ENCODE measurements at places on chromosomes 1 and 21.

GRCh38 chr1:20887246-20887645 lies 100.1 kb upstream of the HP1BP3 start:
- DNase-seq = no peak

GRCh38 chr1:111372336-111372965 lies 55.1 kb downstream of the OVGP1 start:
- DNase-seq = no peak

DNA sequence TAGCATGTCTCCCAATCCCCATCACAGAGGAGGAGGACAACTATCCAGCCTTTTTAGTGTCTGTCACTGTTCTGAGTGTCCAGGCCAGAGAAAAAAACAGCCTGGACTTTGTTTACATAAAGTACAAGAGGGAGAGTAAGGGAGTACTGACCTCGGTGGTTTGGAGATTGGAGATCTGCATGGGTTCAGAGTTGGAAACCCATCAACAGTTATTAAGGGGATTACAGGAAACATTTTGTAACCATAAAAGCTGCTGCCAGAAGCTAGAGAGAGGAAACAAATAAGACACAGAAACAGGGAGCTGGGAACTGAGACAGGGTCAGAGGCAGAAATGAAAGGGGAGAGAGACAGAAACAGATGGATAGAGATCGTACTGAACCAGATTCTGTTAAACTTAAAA lies 131.5 kb upstream of the CTTNBP2NL start:
- no peak for DNase-seq

- peak; percentile 10 for DNase-seq
Observed at GRCh38 chr21:32147041-32147440, 131.8 kb downstream of the MIS18A start.

DNA sequence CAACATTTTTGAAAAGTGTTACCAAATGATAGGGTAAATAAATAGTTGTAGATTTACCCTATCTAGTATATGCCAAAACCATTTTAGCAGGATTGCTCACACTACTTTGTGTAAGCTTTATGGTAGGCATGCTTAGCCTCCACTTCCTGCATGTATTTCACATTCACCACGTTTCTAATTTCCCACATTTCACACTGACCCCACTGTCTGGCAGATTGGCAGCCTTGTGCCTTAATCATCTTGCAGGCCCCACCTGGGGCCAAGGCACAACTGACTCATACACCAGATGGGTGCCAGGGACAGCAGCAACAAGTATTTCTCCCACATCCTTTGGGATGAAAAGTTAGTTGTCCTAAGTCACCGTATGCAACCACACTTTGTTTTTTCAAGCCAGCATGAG lies 21.2 kb upstream of the CENPF start:
- peak; percentile 86 for DNase-seq

GRCh38 chr1:212353181-212353580 lies 61.5 kb downstream of the PACC1 start:
- DNase-seq = no peak

GRCh38 chr1:218377143-218377660 lies 32.1 kb downstream of the TGFB2 start:
- DNase-seq = peak; percentile 95

DNA sequence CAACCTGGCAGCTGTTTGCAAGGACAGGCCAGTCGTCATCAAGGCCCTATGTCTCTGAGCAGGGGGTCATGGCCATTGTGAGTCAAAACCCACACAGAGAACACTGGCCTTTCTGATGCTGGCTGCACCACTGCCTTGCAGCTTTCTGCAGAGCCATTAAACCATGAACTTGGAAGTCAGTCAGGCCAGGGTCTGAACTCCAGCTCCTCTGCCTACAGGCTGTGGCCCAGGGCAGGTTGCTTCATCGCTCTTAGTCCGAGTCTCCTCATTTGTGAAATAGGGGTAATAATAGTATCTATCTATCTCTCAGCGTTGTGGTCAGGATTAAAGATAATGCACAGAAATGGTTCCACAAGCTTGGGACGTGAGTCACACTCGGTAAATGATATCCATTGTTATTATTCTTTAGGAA lies 35.8 kb upstream of the HIVEP3 start:
- DNase-seq = peak; percentile 80

GRCh38 chr1:61131716-61132115 lies 49.4 kb downstream of the NFIA start:
- no peak for DNase-seq

DNA sequence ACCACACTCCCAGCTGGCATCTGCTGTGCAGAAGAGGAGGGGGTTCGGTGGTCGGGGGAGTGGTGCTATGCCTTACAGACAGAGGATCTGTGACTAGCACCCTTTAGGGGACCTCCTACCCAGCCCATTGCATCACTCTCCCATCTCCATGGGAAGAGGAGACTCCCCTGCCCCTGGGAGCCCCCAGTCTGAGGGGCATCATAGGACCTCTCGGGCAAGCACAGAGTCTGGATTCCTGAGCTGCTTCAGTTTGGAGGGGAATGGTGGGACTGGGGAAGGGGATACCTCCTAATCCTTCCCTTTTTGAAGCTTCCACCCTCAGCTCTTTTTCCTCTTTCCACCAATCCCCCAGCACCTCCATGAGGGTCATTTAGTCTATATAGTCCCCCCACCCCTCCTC lies 1.4 kb downstream of the INSRR start:
- DNase-seq = no peak

DNA sequence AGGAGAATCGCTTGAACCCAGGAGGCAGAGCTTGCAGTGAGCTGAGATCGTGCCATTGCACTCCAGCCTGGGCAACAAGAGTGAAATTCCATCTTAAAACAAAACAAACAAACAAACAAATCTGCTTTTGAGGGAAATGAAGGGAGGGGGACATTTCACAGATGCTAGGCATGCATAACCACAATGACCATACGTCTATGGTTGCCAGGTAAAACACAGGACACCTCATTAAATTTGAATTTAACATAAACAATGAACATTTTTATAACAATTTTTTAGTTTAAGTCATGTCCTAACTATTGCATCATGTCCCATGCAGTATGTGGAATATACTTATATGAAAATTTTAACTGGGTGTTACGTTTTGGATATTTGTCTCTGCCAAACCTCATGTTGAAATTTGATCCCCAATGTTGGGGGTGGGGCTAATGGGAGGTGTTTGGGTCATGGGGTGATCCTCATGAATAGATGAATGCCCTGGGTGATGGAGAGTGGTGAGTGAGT lies 31.0 kb upstream of the ZBTB18 start:
- DNase-seq = no peak

GRCh38 chr1:209643285-209644020 lies 8.8 kb downstream of the LAMB3 start:
- peak; percentile 46 for DNase-seq

DNA sequence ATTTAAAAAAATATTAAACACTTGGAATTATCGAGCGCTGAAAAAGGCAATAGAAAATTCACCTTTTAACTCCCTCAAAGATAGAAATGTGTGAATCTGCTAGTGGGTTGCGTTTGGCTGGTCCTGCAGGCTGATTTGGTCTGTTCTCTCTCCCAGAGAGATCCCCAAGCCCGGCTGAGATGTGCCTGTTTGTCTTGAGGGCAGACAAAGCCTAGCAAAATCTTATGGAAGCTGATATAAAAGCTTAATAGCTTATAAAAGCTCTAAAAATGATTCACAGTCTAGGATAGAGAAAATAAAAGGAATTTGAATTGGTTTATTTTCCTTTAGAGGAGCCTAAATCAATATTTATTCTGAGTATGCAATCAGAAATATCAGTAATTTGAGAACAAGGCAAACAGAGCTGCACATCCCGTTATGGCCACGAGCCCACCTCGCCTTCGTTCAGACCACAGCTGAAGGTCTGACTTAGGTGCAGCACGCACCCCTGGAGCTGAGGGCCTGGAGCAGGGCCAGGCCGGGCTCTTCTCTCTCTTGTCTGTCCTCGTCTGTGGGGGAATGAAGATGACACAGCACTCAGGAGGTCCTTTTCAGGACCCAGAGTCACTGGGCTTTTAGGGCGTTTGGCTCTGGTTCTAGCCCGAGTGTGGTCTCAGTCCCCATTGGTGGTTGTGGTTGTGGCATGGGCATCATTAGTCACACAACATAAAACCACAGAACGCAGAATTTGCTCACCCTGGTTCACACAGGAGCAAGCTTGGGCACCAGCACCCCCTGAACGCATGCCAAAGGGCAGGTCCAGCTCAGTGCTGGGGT lies 18.6 kb downstream of the PDE9A start:
- peak; percentile 74 for DNase-seq

GRCh38 chr1:6635910-6636760 lies 11.5 kb downstream of the THAP3 start:
- no peak for DNase-seq

DNA sequence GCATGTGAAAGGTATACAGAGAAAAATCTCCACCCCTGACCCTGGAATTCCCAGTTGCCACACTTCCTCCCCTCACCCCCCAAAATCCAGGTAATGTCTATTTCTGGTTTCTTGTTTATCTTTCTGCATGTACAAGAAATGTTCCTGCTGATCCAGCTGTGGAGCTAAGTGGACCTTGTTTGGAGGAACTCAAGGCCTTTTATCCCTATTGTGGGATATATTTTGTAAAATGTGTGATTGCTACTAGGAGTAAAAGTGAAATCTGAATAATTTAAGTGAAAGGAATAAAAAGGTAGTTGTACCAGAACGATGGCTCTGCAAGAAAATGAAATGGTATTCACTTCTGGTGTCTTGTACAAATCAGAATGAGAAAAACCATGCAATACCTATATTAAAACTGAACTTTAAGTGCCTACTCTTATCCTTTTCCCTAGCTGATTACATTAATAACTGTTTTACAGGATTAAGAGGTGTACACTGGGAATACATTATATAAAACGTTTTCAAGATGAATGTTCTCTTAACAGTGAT lies 3.0 kb downstream of the SPEN start:
- DNase-seq = peak; percentile 14

DNA sequence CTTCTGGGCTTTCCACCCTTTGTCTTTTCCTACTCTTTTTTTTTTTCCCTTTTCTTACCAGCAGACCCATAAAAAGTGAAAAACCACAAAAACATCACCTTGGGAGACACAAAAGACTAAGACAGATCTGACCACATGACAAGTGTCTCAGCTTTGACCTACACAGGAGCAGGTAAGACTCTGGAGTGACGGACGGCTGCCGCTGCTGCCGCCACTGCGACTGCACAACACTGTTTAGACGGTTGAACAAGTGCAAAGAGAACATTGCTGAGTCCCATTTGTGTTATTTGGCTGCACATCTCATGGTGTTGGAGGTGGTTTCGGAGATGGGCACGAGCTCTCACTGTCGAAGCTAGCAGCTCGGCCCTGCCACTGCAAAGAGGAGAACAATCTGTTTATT lies 62.0 kb downstream of the SYT6 start:
- DNase-seq = no peak

DNA sequence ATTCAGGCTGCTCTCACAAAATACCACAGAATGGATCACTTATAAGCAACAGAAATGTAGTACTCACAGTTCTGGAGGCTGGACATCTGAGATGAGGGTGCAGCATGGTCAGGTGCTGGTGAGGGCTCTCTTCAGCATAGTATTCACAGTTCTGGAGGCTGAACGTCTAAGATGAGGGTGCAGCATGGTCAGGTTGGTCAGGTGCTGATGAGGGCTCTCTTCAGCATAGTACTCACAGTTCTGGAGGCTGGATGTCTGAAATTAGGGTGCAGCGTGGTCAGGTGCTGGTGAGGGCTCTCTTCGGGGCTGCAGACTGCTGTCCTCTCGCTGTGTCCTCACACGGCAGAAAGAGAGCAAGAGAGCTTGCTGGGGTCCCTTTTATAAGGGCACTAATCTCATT lies 17.1 kb downstream of the PDZK1IP1 start:
- no peak for DNase-seq

DNA sequence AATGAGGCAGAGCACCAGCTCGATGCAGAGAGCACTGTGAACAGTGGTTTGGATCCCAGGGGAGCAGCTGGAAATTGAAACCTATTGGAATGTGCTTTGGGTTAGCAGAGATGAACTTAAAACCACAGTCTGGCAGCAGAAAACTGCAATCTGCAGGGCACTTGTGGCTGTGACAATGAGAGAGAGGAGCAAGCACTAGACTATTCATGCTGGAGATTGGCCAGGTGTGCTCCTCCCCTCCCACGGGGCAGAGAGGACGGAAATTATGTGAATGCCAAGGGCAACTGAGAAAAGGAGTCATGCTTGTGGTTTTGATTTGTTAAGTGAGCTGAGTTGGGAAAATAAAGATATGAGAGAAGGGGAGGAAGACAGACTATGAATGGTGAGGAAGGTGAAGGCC lies 38.1 kb downstream of the HSD3B2 start:
- DNase-seq = peak; percentile 56

- DNase-seq = peak; percentile 18
Observed at GRCh38 chr1:201845331-201846083, 16.6 kb downstream of the IPO9 start.

DNA sequence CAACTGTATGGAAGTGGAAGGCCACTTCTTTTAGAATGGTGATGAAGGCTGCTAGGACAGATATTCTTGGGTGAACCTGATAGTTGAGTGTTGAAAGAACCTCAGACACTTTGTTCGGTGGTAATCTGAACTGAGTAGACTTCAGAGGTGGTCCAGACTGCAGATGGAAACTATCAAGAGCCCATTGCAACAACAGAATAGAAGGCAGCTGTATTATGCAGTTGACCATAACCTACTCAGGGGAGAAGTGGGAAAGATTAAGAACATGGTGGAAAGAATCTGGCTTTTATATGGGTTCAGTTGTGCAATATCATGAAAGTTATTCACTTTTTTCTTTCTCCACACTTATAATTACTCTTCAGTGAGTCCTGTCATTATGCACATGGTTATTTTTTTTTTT lies 194.0 kb downstream of the KCNK2 start:
- DNase-seq = no peak

GRCh38 chr1:78095593-78095992 lies 49.8 kb downstream of the GIPC2 start:
- DNase-seq = peak; percentile 66

- peak; percentile 86 for DNase-seq
Observed at GRCh38 chr1:51569284-51570062, 47.4 kb upstream of the OSBPL9 start.

DNA sequence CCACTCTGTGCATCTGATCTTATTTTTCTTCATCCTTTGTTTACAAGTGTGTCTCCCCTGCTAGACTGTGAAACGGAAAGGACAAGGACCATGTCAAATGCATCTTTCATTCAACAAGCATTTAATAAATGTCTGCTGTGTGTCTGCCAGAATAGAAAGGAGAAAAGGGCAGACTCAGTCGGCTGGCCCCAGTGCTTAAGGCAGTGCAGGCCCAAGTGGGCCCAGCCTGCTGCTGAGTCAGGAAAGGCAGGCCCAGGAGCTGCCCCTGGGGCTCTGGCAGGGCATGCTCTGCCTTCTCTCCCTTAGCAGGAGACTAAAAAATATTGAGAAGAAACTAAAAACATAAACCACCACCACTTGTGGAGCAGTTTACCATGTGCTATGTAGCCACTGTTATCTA lies 38.1 kb downstream of the PLEKHA6 start:
- DNase-seq = peak; percentile 23

DNA sequence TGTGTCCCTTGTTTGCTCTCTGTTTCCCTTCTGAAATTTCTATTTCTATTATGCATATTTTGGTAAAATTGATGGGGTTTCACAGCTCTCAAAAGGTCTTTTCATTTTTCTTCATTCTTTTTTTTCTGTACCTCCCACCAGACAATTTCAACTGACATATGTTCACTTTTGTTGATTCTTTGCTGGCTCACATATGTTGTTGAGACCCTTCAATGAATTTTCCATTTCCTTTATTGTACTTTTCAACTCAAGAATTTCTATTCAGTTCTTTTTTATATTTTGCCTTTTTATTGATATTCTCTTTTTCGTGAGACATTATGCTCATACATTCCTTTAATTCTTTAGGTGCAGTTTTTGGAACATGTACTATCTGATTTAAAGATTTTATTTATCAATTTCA lies 102.6 kb upstream of the GRIK1 start:
- DNase-seq = no peak

Data from astrocyte of the hippocampus (primary cell).